ENCODE measurements at places on chromosomes 3 and 15. TPM values are rescaled to one million over a fixed set of nuclear protein-coding genes. Genes with fewer than 3 reads are reported as not detected.

- no peak for DNase-seq
- no peak overlapping the region for H3K4me3 ChIP-seq
- H3K27me3 ChIP-seq: no peaks in the 10 kb centered on the region
- H3K27ac ChIP-seq: no peak overlapping the region
- H3K36me3 ChIP-seq: no peaks in the 10 kb centered on the region
Measured at GRCh38 chr15:98330692-98331435, 317.5 kb upstream of the IGF1R start.

DNA sequence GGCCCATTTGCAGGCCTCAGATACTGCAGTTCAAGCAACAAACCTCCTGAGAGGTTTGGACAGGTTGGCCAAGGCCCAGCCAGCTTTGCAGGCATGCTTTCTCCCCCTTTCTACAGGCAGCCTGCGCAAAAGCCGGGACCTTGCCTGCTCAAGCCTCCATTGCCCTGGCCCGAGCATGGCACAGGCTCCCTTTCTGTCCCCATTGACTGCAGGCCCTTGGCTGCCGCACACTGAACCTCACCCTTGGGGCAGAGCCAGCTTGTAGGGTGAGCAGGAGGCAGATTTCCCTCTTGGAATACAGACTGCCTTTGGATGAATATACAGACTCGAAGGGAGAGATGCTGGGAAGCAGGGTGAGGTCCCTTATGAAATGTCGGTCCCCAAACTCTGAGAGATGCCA lies 461.7 kb upstream of the PROK2 start:
- H3K36me3 ChIP-seq: no peaks in the 10 kb centered on the region
- H3K27ac ChIP-seq: no peak overlapping the region
- no peak overlapping the region for H3K4me3 ChIP-seq
- peaks cover 11% of the 10 kb centered on the region for H3K4me1 ChIP-seq
- no peaks in the 10 kb centered on the region for H3K27me3 ChIP-seq

MTHFS gene
- total RNA-seq: 26.5 TPM

SLC2A2 gene
- 2.9 TPM for total RNA-seq

NR1I2 gene
- total RNA-seq: not detected

DNA sequence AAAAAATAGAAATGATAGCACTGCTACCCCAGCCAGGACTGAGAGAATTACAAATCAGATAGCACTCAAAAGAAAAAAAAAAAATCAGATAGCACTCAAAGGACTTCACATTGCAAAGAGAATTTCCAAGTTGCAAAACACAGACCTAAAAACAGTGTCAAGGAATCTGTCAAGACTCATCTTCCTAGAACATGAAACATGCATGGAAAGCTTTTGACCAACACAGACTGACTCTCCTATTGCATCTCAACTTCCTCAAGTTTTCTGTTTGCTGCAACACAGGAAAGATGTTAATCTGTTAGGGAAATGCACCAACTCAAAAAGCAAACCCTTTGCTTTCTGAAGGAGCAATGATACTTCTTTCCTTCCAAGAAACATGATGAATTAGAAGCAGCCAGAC lies 42.3 kb downstream of the RAB27A start:
- H3K27ac ChIP-seq: no peak overlapping the region
- no peak overlapping the region for H3K4me3 ChIP-seq
- no peak for DNase-seq
- no peaks in the 10 kb centered on the region for H3K36me3 ChIP-seq

ADGRG7 gene
- not detected for total RNA-seq

DNA sequence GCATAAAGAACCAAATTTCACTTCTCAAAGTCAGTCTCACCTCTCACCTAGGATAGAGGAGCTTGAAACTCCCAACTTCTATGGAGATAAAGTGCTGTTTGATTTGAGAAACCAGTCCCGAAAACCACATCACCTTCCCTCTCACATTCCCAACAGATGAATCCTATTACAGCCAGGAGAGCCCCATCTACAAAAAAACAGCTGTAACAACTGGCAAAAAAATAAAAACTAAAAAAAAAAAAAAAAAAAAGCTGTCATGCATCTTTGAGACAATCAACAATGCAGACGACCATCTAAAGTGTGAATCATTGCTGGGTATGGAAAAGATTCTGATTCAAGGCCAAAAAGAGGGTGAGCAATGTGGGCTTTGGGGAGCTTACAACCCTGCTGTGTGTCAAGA lies 23.8 kb downstream of the HOMER2 start:
- H3K36me3 ChIP-seq: no peaks in the 10 kb centered on the region
- peak; percentile 0 for DNase-seq
- H3K27me3 ChIP-seq: no peaks in the 10 kb centered on the region

DNA sequence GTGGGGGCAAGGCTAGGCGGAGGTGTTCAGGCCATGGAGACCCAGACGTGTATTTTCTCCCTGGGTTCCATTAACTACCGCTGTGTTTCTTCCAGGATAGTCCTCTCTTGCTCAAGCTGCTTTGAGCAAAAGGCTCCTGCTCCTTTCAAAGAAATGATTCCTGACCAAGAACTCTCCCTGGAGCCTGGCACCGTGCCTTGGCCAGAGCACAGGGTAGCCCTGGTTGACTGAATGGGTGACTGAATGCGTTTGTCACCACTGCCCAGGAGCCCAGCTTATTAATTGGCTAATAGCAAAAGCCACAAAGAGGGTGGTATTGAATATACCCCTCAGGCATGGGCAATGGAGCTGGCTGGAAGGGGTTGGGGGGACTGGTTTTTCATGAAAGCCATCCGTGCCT lies 13.9 kb downstream of the RASGRF1 start:
- no peaks in the 10 kb centered on the region for H3K27me3 ChIP-seq
- no peaks in the 10 kb centered on the region for H3K36me3 ChIP-seq
- DNase-seq: no peak

DNA sequence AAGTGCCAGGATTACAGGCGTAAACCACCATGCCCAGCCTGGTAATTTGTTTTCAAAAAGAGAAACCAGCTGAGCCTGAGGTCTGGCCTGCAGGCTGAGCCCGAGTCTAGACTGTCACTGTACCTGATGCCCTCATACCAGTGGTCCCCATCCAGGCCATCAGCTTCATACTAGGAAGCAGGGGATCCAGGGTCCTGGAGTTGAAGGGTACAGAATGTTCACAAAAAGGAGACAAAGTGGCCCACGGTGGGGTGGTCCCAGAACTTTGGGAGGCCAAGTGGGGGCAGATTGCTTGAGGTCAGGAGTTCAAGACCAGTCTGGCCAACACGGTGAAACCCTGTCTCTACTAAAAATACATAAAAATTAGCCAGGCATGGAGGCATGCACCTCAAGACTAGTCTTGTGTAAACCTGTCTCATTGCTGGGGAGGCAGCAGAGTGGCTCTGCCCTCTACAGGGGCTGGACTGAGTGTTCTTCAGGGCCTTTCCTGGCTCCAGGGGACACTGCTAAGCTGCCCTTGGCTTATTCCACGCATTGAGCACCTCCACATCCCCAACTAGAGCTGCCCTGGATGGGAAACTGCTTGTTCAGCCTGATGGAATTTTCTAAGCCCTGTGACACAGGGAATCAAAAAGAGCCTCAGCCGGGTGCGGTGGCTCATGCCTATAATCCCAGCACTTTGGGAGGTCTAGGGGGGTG lies 7.9 kb upstream of the HHATL start:
- no peaks in the 10 kb centered on the region for H3K4me1 ChIP-seq
- DNase-seq: no peak
- no peak overlapping the region for H3K4me3 ChIP-seq
- no peaks in the 10 kb centered on the region for H3K36me3 ChIP-seq
- H3K27me3 ChIP-seq: no peaks in the 10 kb centered on the region

NOX5 gene
- 0.26 TPM for total RNA-seq

- no peaks in the 10 kb centered on the region for H3K27me3 ChIP-seq
- no peaks in the 10 kb centered on the region for H3K36me3 ChIP-seq
- H3K4me1 ChIP-seq: no peaks in the 10 kb centered on the region
- H3K27ac ChIP-seq: no peak overlapping the region
Measured at GRCh38 chr3:101268971-101269671, 51.3 kb downstream of the IMPG2 start.

- no peaks in the 10 kb centered on the region for H3K36me3 ChIP-seq
- H3K27me3 ChIP-seq: no peaks in the 10 kb centered on the region
- no peak overlapping the region for H3K27ac ChIP-seq
- H3K4me3 ChIP-seq: no peak overlapping the region
- DNase-seq: no peak
Measured at GRCh38 chr15:89936051-89936785, 23.5 kb upstream of the ARPIN start.

CD200R1 gene
- not detected for total RNA-seq

DNA sequence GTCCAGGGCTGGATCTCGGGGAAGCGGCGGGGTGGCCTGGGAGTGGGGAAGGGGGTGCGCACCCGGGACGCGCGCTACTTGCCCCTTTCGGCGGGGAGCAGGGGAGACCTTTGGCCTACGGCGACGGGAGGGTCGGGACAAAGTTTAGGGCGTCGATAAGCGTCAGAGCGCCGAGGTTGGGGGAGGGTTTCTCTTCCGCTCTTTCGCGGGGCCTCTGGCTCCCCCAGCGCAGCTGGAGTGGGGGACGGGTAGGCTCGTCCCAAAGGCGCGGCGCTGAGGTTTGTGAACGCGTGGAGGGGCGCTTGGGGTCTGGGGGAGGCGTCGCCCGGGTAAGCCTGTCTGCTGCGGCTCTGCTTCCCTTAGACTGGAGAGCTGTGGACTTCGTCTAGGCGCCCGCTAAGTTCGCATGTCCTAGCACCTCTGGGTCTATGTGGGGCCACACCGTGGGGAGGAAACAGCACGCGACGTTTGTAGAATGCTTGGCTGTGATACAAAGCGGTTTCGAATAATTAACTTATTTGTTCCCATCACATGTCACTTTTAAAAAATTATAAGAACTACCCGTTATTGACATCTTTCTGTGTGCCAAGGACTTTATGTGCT lies 527 bp downstream of the B2M start:
- peaks cover 13% of the 10 kb centered on the region for H3K36me3 ChIP-seq
- no peaks in the 10 kb centered on the region for H3K27me3 ChIP-seq
- peak overlapping the region; percentile 86 for H3K4me3 ChIP-seq
- peak overlapping the region; percentile 98 for H3K27ac ChIP-seq

- H3K27me3 ChIP-seq: no peaks in the 10 kb centered on the region
- H3K4me1 ChIP-seq: no peaks in the 10 kb centered on the region
- H3K36me3 ChIP-seq: no peaks in the 10 kb centered on the region
- no peak overlapping the region for H3K4me3 ChIP-seq
- no peak for DNase-seq
Measured at GRCh38 chr15:44490622-44491021, 46.3 kb upstream of the EIF3J start.

- no peak overlapping the region for H3K4me3 ChIP-seq
- DNase-seq: no peak
- peaks cover 63% of the 10 kb centered on the region for H3K4me1 ChIP-seq
- H3K27ac ChIP-seq: peak overlapping the region; percentile 45
- H3K36me3 ChIP-seq: no peaks in the 10 kb centered on the region
- no peaks in the 10 kb centered on the region for H3K27me3 ChIP-seq
Measured at GRCh38 chr3:43289401-43289800, 3.1 kb downstream of the SNRK start.

GRCh38 chr15:42914728-42915497 lies 5.7 kb downstream of the TTBK2 start:
- H3K36me3 ChIP-seq: no peaks in the 10 kb centered on the region
- DNase-seq: no peak
- H3K4me3 ChIP-seq: no peak overlapping the region
- peaks cover 7% of the 10 kb centered on the region for H3K4me1 ChIP-seq
- H3K27ac ChIP-seq: no peak overlapping the region

GRCh38 chr3:98483626-98484025 lies 13.9 kb upstream of the OR5K2 start:
- H3K36me3 ChIP-seq: no peaks in the 10 kb centered on the region
- no peak overlapping the region for H3K27ac ChIP-seq
- H3K4me1 ChIP-seq: no peaks in the 10 kb centered on the region

GRCh38 chr3:109178708-109179107 lies 42.2 kb downstream of the C3orf85 start:
- H3K27me3 ChIP-seq: no peaks in the 10 kb centered on the region
- no peak for DNase-seq
- no peak overlapping the region for H3K4me3 ChIP-seq
- no peaks in the 10 kb centered on the region for H3K4me1 ChIP-seq

GRCh38 chr15:100461049-100461448 lies 67.7 kb downstream of the CERS3 start:
- DNase-seq: no peak
- H3K27me3 ChIP-seq: no peaks in the 10 kb centered on the region
- H3K4me1 ChIP-seq: no peaks in the 10 kb centered on the region
- no peak overlapping the region for H3K27ac ChIP-seq
- no peak overlapping the region for H3K4me3 ChIP-seq
- H3K36me3 ChIP-seq: no peaks in the 10 kb centered on the region

RARRES1 gene
- total RNA-seq: 3.0 TPM

- no peaks in the 10 kb centered on the region for H3K27me3 ChIP-seq
- H3K4me3 ChIP-seq: no peak overlapping the region
- DNase-seq: no peak
- no peak overlapping the region for H3K27ac ChIP-seq
- H3K4me1 ChIP-seq: no peaks in the 10 kb centered on the region
Measured at GRCh38 chr3:111080413-111080812, 8.8 kb downstream of the NECTIN3 start.

GRCh38 chr3:71397046-71397445 lies 186.5 kb downstream of the FOXP1 start:
- DNase-seq: peak; percentile 57
- no peaks in the 10 kb centered on the region for H3K36me3 ChIP-seq

- H3K27ac ChIP-seq: no peak overlapping the region
- DNase-seq: no peak
- no peak overlapping the region for H3K4me3 ChIP-seq
- no peaks in the 10 kb centered on the region for H3K4me1 ChIP-seq
- no peaks in the 10 kb centered on the region for H3K36me3 ChIP-seq
Measured at GRCh38 chr3:178389258-178389657, 147.0 kb upstream of the KCNMB2 start.

DNA sequence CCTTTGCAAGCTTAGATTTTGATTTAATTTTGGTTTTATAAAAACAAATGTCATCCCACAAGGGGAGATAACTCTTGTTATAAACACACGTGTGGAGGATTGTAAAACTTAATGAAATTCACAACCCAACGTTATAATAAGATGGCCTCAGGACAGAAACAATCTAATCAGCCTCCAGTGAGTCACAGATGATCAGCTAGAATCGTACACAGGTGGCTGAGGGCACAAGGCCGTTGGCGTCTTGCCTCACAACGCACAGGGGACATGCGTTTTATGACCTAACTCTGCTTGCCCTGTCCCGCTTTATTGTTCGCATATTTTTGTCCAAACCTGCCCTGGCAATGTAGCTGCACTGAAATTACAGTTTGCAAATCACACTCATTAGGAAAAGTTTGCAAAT lies 121.9 kb upstream of the PDZRN3 start:
- H3K27ac ChIP-seq: no peak overlapping the region
- no peaks in the 10 kb centered on the region for H3K27me3 ChIP-seq
- H3K36me3 ChIP-seq: no peaks in the 10 kb centered on the region
- no peak overlapping the region for H3K4me3 ChIP-seq
- no peak for DNase-seq

- H3K36me3 ChIP-seq: no peaks in the 10 kb centered on the region
- H3K27me3 ChIP-seq: no peaks in the 10 kb centered on the region
- H3K4me1 ChIP-seq: no peaks in the 10 kb centered on the region
Measured at GRCh38 chr3:127114337-127115070, 78.4 kb upstream of the PRR23E start.

DNA sequence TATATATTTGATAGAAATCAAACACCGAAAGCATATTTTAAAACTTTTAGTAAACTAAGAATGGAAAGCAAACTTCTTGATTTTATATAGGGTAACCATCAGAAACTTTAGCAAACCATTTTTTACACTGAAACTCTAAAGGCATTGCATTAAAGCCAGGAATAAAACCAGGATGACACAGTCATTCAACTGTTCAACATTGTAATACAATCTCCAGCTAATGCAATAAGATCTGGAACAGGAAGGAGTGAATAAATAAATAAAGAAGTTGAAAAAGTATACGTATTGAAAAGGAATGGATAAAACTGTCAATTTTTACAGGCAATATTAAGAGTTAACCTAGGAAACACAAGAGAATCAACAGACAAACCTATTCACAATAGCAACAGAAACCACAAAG lies 181.9 kb upstream of the TTC14 start:
- no peaks in the 10 kb centered on the region for H3K27me3 ChIP-seq
- no peaks in the 10 kb centered on the region for H3K4me1 ChIP-seq
- DNase-seq: no peak

Data from body of pancreas (tissue), 4 donors.